ENCODE measurements at places on chromosomes 11 and 22. TPM values are rescaled to one million over a fixed set of nuclear protein-coding genes. Genes with fewer than 3 reads are reported as not detected.

DNA sequence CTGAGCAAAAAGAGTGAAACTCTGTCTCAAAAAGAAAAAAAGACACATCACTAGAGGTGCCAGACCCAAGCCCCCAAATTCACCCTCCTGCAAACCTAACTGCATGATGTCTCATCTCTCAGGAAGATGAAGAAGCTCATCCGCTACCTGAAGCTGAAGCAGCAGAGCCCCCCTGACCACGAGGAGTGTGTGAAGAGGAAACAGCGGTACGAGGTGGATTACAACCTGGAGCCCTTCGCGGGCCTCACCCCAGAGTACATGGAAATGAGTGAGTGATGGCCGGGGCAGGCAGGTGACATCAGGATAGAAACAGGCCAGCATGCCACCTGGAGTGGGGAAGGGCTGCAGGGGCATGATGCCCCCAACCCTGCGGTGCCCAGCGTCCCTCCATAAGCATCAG, 36.0 kb upstream of the FADD start:
- DNase-seq: no peak

DNA sequence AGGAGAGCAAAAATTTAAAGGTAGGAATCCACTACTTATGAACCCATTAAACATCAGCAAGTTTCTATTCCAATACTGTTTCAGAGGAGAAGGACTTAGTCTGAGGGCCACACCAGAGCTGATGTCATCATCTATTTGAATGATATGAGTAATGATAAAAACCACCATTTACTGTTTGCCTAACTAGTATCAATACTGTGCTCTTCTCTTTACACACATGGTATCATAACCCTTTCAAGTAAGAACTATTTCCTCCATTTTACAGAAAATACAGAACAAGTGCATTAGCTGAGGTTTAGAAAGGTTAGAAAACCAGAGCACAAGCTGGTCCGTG, 651.3 kb upstream of the KIRREL3 start:
- no peak for DNase-seq

Gene TRIM48
- total RNA-seq: not detected

DNA sequence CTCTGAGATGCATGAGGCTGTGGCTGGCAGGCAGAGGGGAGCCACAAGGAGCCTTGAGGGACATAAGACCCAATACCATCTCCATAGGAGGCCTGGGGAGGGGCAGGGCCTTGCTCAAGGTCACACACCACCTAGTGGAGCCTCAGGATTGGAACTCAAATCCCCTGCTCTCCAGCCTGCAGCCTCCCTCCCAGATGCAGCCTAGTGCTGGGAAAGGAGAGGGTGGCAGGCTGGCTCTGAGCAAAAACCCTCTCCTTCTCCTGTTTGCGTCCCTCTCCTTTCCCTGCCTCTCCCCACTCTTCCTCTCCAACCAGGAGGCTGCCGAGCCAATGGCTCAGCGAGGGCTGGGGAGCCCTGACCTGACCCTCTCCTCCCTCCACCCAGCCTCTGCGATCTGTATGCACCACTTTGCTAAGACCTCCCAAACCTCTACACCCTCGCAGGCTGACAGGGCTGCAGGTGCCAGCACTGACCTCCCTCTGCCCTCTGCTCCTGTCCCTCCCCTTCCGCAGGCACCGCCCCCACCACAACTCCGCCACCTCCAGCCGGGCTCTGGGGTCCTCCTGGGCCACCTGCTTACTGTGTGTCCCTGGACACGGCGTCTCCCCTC, 14.7 kb downstream of the IGLL1 start:
- DNase-seq: peak; percentile 26

DNA sequence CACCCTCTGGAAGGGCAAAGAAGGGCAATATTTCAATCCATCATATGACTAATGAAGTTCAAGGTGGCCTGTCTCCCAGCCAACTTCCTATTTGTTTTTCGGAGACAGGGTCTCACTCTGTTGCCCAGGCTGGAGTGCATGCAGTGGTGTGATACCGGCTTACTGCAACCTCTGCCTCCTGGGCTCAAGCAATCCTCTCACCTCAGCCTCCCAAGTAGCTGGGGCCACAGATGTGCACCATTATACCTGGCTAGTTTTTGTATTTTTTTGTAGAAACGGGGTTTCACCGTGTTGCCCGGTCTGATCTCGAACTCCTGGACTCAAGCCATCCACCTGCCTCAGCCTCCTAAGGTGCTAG, 13.4 kb downstream of the ABTB2 start:
- no peak for DNase-seq

DNA sequence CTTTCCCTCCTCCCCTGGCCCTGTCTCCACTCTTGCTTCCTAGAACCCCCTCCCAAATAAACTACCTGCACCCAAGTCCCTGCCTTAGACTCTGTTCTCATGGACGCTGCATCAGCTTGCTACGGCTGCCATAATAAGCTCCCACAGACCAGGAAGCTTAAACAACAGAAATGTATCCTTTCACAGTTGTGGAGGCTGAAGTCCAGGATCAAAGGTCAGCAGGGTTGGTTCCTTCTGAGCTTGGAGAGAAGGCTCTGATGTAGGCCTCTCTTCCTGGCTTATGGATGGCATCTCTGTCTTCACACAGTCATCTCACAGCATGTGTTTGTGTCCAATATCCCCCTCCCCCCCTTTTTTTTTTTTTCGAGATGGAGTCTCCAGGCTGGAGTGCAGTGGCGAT, 23.4 kb downstream of the CBX7 start:
- peak; percentile 52 for DNase-seq

GRCh38 chr11:60428517-60428916, 855 bp upstream of the MS4A5 start:
- DNase-seq: no peak

Gene TNNT3
- 19.2 TPM for total RNA-seq

Gene TTC36
- total RNA-seq: 4.9 TPM

Gene POU2AF2
- not detected for total RNA-seq

Gene CFAP300
- total RNA-seq: 1.5 TPM

GRCh38 chr11:3134651-3135480, 30.2 kb downstream of the OSBPL5 start:
- no peak for DNase-seq

DNA sequence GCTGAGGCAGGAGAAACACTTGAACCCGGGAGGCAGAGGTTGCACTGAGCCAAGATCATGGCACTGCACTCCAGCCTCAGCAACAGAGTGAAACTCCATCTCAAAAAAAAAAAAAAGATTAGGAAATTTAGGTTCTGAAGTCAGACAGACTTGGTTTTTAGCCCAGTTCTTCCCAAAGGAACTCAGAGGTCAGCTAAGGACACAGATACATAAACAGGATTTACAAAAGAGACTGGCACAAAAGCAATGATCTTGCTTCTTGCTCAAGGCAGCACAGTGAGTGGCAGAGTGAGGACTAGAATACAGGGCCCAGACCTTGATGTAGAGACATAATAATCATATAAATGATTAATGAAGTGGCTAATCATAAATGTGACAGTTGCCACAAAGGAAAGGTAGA, 25.4 kb upstream of the RRAS2 start:
- no peak for DNase-seq

DNA sequence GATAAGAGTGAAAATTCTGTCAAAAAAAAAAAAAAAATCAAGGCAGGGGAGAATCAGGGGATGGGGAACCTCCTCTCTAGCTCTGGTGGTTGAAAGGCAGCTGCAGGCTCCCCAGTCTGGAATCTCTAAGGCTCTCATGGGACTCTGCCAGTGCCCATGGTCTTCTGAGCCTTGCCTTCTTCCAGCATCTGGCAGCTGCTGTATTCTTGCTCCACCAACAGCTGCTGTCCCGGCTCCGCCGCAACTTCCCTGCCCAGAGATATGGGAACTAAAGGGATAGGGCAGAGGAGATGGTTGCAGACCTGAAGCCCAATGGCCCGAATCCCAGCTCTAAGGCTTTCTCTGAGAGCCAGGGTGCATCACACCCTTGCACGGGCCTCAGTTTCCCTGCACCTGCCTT, 49.5 kb upstream of the PHF21B start:
- no peak for DNase-seq

- peak; percentile 70 for DNase-seq
These were observed at the start of gene DSCAML1 for GRCh38 chr11:117796872-117797529. TSS of gene DSCAML1 (minus strand) at chr11:117797216. CDS start at chr11:117797079, 137 bp downstream.

DNA sequence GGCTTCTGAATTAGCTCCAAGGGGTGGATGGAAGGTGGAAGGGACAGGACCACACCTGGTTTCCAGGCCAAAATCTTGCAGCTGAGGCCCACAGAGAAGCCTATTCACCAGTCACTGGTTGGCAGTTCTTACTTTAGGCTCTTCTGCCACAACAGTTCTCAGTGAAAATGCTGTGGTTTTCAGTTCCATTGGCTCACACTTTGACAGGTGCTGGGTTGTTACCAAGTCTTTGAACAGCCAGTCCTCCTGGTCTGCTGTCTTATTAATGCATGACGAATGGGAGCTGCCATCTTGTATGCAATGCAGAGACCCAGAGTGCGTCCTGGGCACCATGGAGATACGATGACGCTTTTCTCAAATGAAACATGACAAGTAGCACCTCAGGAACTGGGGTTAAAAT, 232.0 kb upstream of the ZBED5 start:
- DNase-seq: no peak

- no peak for DNase-seq
These were observed 403.1 kb upstream of the CCDC90B start for GRCh38 chr11:83689144-83689780.

GRCh38 chr11:75873417-75874221, 58.6 kb downstream of the UVRAG start:
- no peak for DNase-seq

GRCh38 chr11:112255067-112255720, 5.5 kb downstream of the PLET1 start:
- DNase-seq: no peak

Gene P2RY6
- 2.9 TPM for total RNA-seq

Gene MS4A6E
- total RNA-seq: not detected

Gene HBE1
- 1.1 TPM for total RNA-seq

- DNase-seq: no peak
These were observed 2.3 kb downstream of the OR4A16 start for GRCh38 chr11:55345306-55345705.

Gene CRYBA4
- not detected for total RNA-seq

- no peak for DNase-seq
These were observed 54.1 kb upstream of the SOX6 start for GRCh38 chr11:16410479-16410878.

Gene OR6T1
- not detected for total RNA-seq

DNA sequence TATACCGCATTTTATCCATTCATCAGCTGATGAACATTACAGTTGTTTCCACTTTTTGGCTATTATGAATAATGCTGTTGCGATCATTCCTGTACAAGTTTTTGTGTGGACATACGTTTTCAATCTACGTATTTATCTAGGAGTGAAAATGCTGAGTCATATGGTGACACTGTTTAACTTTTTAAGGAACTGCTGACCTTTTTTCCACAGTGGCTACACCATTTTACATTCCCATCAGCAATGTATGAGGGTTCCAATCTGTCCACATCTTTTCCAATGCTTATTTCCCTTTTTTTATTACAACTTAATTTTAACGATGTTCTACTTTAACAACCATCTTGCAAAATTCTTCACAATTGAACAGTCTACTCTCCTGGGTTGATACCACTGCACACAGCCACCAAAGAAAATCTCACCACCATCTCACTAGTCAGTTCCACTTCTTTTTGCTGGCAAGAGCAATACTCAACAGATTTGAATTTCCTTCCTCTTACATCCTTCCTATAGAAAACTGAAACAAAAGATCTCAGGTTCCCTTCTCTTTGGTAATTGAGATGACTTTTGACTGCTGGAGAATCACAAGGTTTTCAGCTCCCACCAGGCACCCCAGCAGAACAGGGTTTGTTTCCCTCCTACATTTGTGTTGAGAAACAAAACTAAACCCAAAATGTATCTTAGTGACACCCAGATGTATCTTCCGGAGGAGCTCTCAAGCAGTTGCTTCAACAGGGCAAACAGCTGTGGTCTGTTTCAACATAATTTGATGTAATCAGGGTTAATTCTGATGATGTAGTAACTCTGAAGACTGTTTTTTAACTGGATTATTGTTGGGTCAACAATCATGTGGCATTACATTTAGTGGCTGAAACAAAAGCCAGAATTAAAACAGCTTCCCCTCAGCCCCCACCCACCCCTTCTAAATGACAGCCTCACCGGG, 7.0 kb upstream of the GAB2 start:
- DNase-seq: no peak

DNA sequence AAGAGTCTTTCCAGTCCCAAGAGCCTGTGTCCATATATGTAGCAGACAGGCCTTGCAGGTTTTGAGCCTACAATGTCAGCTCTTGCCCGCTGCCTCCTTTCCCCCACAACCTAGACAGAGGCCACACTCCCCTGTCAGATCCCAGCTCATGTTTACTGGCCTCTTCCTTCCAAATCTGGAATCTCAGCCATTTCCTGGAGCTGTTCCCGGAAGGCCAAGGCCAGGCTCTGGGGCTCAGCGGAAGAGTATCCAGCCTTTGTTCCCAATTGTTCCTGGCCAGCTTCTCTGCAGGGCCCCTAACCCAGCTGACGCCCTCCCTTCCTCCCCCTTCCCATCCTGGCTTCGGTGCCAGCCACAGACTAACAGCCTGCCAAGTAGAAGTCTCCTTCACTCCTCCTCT, 1.0 kb upstream of the ROBO4 start:
- no peak for DNase-seq

GRCh38 chr22:46061124-46061500, 84.2 kb upstream of the WNT7B start:
- no peak for DNase-seq

GRCh38 chr22:21612858-21613257, 17.0 kb downstream of the YDJC start:
- no peak for DNase-seq

Gene RTN4R
- 7.9 TPM for total RNA-seq

Gene RAG1
- 1.2 TPM for total RNA-seq

- peak; percentile 37 for DNase-seq
These were observed 64.6 kb downstream of the AMOTL1 start for GRCh38 chr11:94832604-94833235.

GRCh38 chr22:46203601-46203980, 46.5 kb downstream of the CDPF1 start:
- peak; percentile 28 for DNase-seq

Gene MFNG
- total RNA-seq: 3.3 TPM

Gene KRTAP5-2
- total RNA-seq: not detected

DNA sequence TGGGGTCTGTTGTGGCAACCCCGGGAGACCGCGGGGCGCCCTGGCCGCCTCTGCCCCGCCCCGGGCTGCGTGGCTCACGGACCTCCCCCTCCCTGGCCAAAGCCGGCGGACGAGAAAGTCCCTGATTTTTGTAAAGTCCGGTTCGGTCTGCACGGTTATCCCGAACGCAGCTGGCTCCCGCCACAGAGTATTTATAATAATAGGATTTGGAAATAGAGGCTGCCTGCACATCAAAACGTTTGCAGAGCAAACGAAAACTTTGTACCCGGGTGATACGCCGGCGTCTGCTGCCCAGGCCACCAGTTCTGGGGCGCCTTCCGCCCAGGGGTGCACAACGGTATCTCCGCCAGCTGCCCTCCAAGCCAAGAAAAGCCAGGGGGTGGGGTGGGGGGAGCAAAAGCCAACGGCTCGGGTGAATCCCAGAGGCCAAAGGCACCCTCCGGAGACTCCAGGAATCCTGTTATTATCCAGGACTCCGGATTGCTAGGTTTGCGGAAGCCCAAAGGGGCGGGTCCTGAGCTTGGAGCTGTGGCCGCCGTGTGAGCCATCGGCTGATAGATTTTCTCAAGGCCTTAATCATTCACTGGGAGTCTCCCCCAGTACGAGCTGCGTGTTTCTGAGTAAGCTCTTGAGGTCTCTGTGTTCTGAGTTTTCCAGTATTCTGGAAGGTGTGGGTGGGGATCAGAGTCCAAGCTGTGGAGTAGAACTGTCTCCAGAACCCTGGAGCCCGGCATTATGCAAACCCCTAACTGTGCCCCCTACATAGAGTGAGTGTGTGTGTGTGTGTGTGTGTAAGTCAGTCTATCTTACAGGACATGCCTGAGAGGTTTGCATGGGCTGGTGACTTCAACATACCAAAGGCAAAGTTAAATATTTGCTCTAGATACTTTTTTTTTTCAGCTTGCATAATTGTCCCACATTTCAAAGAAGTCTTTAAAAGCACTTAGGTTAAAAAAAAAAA, 673 bp upstream of the SHANK2 start:
- peak; percentile 82 for DNase-seq

Gene STIM1
- total RNA-seq: 20.1 TPM
